ENCODE measurements at places on chromosomes 7 and 10.

GRCh38 chr7:82623812-82624211 lies 180.2 kb upstream of the CACNA2D1 start:
- DNase-seq: no peak

DNA sequence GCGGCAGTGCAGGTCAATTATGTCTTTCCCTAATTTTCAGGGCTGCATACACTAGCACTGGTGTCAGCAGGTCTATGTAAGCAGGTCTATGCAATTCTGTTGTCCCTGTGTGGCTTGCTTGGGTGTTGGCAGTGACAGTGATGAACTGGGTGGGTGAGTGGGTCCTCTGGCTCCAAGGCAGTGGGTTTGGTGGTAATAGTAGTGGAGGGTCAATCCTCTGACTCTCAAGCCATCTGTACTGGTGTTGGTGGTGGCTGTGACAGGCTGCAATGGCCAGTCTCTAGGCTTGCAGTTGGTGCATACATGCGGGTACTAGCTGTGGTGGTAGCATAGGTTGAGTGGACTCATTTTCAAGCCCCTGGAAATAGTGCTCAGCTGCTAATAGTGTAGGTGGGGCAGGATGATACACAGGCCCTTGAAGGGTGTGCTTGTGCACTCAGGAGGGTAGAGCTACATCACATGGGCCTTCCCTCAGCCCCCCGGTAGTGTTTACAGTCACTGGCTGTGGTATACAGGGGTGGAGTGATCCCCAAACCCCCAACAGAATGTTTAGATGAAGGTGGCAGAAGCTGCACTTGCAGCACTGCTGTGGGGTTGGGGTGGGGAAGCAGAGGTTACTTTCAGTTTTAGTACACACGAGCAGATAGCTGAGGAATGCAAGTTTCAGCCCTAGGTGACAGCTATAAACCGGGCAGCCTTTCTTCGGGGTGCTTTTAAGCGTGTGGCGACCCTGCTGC lies 331.3 kb downstream of the PCDH15 start:
- no peak for DNase-seq

DNA sequence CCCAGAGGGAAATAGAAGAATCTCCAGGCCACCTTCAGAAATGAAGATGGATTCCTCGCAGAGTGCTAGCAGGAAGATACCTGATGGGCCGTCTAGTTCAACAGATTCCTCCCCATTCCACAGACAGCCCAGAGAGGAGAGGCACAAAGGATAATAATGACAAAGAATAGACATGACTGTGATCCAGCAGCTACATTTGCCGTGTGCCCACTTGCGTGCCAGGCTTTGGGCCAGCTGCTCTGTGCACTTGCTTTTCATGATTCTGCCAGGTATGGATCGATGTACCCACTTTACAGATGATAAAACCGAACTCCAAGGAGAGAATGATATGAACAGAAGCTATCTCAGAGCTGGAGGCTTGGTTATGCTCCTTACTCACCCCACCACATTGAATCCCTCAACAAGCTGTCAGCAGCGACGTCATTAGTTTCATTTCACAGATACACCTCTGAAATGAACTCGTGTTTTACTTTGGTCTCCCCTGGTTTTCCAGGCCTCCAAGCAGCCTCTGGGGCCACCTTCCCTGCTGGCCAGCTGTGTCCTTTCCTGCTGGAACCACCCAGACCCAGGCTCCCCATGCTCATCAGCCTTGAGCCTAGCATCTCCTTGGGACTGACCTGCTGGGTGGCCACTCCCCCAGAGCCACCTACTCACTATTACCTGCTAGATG lies 11.9 kb upstream of the WDFY4 start:
- DNase-seq: no peak

- DNase-seq: no peak
Measured at GRCh38 chr7:36082910-36083309, 70.1 kb upstream of the EEPD1 start.

GRCh38 chr10:13308096-13308495 lies 8.2 kb upstream of the PHYH start:
- no peak for DNase-seq

- DNase-seq: no peak
Measured at GRCh38 chr7:81788246-81788645, 18.4 kb upstream of the HGF start.

DNA sequence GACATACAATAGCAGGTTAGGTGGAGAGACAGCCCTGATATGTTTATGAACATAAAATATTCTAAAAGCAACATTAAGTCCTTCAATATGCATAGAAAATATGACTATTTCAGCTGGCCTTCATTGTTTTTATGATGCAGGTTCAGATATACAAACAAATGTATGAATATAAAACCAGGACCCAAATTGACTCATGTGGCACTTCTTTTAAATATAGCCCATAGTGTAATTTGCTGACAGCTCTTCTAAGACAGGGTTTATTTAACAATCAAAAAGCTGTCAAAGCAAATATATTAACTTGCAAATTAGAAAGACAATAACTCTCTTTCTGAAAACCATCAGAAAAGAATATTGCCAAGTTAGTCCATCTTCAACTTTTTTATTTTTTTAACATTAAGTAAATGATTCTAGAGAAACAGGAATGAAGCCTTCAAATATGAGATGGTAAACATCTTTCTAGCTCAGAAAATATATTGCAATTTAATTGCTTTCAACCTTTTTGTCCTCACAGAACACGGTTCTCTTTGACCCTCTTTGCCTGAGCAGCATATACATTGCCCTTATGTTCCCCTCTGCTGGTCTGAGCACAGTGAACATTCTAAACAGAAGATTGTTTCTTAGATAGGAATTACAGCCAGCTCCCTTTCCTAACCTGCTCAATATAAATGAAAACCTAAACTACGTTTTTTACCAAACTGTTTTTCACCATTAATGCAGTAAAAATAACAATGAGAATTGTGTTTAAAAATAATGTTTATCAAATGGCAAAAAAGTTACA lies 82.8 kb downstream of the CACNA2D1 start:
- DNase-seq: no peak

- no peak for DNase-seq
Measured at GRCh38 chr10:121357401-121357800, 240.8 kb downstream of the FGFR2 start.

- DNase-seq: no peak
Measured at GRCh38 chr10:31923389-31923788, 5.2 kb downstream of the ARHGAP12 start.

DNA sequence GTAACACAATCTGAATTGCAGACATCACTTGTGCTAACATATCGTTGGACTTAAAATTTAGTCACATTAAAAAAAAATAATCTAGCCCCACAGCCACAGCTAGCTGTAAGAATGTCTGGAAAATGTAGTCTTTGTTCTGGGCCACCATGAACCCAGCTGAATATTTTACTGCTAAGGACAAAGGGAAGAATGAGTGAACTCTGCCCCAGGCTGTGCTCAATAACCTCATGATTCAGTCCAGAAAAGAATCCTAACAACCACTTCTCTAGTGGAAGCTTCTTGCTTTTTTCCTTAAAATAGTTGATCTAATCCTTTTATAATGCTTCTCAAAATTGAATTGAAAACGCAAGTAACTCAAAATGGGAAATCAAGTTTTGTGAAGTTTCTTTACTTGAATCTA lies 25.6 kb upstream of the SOSTDC1 start:
- no peak for DNase-seq

DNA sequence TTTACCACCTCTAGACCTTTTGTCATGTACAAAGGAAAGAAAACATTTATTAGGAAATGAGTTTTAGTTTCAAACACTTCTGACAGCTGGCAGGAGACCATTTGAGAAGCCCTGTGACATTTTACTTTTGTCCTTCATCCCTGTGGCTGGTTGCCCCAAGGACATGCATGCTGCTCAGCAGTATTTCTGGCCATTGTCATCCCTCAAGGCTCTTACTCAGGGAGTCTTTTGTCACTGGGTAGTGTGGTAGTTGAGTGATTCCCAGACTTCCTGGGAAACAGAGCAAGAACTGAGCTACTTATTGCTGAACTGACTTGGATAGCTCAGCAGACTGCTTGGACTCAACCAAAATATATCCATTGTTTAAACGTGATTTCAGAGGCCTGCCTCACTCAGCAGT lies 142.8 kb downstream of the LRRC4 start:
- DNase-seq: no peak

GRCh38 chr10:122850705-122851640 lies 5.3 kb upstream of the CUZD1 start:
- no peak for DNase-seq

DNA sequence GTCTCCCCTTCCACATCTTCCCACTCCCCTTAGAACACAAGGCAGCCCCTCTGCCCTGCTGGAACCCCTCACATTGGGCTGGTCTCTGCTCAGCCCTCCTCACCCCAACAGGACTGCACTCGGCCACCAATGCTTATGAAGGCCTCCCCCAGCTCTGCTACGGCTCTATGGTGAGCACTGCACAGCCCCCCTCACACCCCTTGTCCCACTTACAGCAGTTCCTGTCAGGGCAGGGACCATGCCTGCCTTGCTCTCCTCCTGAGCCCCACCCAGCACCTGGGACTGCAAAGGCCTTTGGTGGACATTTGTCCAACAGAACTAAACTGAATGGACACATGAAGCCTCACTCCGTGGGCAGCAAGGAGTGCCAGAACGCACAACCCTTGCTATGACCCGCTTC lies 171.9 kb downstream of the GRID1 start:
- DNase-seq: no peak

DNA sequence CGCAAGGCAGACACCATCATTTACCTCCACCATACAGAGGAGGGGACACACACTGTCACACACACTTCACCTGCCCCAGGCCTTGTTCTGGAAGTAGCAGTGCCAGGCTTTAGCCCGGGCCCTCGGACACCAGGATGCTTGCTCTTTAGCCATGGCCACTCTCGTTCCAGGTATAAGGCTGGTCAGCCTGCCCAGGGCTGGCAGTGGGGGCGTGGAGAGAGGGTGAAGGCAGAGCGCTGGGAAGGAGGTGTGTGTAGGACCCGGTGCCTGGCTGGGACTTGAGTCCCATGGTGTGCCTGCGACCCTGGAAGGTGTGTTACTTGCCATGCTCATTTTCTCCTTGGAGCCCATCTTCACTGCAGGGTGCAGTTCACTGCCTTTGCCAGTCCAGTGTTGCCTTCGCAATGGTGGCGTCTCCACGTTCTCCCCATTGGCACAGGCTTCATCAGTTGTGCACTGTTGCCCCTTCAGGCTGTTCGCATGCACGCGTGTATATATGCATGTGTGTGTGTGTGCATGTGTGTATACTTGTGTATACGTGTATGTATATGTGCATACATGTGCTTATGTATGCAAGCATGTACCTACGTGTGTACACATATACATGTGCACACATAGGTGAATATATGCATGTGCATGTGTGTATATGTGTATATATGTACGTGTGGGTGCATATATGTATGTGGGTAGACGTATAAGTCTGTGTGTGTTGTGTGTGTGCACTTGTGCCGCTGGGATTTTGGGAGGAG lies 153.4 kb downstream of the CAMK1D start:
- DNase-seq: no peak

GRCh38 chr10:74855027-74855426 lies 28.6 kb downstream of the KAT6B start:
- no peak for DNase-seq

- no peak for DNase-seq
Measured at GRCh38 chr7:148893071-148893470, 9.0 kb upstream of the EZH2 start.

- DNase-seq: no peak
Measured at GRCh38 chr10:62842983-62843382, 26.8 kb upstream of the EGR2 start.

DNA sequence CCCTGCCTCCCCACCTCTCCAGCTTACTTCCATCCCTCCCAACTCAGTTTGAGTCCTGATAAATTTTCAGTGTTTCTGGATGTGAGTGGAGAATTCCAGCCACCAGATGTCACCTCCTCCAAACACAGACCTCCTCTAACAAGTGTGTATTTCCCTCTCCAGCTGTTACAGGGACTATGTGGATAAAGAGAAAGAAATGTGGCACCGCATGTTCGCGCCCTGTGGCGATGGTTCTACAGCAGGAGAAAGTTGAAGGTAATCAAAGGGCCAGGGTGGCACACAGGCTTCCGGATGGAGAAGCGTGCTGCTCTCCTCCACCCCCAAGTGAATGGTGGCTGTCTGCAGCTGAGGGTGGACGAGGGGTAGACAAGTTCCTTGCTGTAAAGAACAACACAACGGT lies 14.7 kb downstream of the FKBP6 start:
- DNase-seq: no peak

- DNase-seq: peak; percentile 20
Measured at GRCh38 chr10:68897336-68897741, 3.8 kb upstream of the DDX50 start.

DNA sequence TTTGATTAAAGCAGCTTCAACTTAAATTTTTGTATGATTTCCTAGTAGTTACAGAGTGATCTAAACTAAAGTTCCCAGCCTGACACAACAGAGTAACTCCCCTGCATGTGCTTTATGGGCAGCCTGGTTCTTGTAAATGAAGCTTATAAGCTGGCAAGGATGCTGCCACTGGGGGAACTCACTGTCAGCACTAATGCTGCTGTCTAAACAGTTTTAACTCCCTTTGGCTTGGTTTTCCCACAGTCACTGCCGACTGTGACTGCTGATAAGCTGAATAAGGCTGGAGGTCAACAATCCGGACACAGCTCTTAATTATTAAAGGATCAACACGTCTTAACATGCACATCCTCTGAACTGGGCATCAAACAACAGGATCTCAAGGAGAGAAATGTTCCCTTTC lies 130.1 kb downstream of the OTUD1 start:
- no peak for DNase-seq

All from naive thymus-derived CD8-positive, alpha-beta T cell (primary cell).